Ammon's horn (tissue), 1 donor: ENCODE measurements at places on chromosomes 3 and 15.
A peak's percentile ranks its signal among the peaks of the same experiment; 100 is the strongest.

- DNase-seq = peak; percentile 49
Observed at GRCh38 chr3:126300761-126301481, 56.3 kb downstream of the KLF15 start.

DNA sequence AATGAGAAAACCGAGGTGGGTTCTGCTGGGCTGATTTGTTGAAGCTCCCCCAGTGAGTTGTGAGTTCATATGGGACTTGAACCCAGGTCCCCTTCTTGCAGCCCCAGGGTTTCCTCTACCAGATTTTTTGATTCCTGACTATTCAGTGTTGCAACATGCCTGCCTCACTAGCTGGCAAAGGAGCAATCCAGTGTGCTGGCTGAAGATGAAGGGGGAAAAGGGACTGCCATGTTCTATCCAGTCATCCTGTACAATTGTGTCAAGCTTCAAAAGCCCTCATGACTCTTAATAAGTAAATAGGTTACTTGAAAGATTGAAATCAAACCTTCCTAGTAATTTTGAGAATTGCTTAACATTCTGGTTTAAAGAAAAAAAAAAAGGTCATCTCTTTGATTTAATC lies 211.5 kb upstream of the TP63 start:
- no peak for DNase-seq

DNA sequence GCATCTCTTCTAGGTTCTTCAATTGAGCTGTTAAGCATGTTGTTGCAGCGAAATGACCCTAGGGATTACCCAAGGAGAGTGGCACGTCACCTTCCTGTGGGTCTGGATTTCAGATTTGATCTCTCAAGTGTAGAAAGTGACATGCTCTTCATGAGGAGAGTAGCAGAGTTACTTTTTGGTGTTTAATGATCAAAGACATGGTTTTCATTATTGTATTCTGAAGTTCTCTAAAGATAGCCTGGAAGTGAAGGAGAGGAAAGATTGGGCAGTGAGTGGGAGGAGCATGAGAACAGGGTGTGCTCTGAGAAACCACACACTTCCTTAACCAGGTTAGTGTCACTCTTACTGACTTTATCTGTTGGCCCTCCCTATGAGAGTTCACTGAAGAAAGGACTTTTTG lies 153.6 kb downstream of the AKAP13 start:
- DNase-seq = peak; percentile 49

- DNase-seq = no peak
Observed at GRCh38 chr3:116053017-116053416, 392.3 kb downstream of the LSAMP start.

DNA sequence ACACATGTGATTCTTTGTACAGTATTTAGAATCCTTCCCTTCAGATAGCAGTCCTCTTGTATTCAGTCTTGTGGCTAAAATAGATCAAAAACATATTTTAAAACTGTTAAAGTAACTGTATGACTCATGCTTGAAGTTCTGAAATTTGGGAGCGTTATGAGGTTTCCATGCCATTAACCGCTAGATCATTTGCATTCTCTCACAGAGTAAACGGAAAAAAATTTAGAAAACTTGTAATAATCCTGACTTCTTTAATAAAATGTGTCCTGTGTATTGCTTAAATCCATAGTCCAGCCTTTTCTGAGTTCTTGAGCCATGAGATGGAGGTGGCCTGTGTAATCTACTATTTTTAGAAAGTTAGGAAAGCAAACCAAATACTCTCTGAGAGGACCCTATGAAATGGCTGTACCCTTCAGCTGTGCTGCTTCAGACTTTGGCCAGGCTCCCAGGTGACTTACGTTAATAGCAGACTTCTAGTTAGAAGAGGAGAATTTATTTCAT lies 33.8 kb downstream of the MBNL1 start:
- no peak for DNase-seq

DNA sequence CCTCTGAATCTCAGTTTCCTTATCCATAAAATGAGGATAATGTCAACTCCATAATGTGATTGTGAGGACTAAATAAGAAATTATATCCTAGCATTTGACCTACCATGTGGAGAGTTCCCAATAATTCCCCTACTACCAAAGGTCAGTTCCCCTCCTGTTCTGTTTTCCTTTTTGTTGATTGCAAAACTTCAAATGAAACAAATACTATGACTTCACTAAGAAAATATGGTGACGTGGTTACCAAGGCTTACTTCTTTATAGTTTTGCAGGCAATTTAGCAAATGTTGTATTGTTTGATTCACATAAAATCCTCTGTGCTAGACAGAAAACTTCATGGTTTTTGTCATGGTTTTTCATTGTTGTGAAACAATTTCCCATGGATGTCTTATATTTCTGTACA lies 153.8 kb upstream of the RORA start:
- DNase-seq = no peak

- no peak for DNase-seq
Observed at GRCh38 chr3:39147711-39148434, 5.5 kb downstream of the CSRNP1 start.

GRCh38 chr3:27090275-27091041 lies 278.7 kb downstream of the NEK10 start:
- DNase-seq = no peak

- peak; percentile 87 for DNase-seq
Observed at GRCh38 chr3:42683875-42684598, 1.3 kb upstream of the KLHL40 start.

DNA sequence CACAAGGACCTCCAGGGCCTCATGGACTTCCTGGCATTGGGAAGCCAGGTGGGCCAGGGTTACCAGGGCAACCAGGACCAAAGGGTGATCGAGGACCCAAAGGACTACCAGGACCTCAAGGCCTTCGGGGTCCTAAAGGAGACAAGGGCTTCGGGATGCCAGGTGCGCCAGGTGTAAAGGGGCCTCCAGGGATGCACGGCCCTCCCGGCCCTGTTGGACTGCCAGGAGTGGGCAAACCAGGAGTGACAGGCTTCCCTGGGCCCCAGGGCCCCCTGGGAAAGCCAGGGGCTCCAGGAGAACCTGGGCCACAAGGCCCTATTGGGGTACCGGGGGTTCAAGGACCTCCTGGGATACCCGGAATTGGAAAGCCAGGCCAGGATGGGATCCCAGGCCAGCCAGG lies 23.2 kb upstream of the CMSS1 start:
- DNase-seq = no peak

DNA sequence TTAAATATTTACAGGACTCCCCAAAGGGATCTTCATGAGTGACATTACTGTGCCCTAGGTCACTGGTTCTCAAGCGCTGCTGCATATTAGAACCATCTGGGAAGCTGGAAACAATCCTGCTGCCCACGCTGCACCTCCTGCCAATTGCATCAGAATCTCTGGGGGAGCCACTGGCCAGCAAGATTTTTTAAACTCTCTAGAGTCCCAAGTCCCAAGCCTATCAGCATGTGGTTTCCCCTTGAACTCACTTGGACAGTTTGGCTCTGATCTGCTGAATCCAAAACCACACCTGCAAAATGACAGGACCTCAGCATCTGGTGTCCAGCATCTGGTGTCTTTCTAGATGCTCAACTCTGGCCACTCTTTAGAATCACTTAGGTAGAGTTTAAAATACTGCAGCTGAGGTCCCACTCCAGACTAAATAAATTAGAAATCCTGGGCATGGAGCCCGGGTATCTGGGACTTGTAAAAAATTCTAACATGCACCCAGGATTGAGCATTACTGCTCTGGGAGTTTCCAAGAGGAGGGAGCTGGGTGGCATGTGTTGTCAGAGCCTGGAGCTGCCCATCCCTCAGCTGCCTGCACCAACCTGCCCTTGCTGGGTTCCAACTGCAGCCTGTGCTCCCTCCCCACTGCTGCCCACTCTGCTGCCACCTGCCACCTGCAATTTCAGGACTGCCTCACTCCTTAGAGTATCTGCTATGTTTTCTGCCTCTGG lies 311.3 kb downstream of the SLC9A9 start:
- DNase-seq = no peak

GRCh38 chr15:96421178-96421601 lies 90.7 kb downstream of the NR2F2 start:
- no peak for DNase-seq

DNA sequence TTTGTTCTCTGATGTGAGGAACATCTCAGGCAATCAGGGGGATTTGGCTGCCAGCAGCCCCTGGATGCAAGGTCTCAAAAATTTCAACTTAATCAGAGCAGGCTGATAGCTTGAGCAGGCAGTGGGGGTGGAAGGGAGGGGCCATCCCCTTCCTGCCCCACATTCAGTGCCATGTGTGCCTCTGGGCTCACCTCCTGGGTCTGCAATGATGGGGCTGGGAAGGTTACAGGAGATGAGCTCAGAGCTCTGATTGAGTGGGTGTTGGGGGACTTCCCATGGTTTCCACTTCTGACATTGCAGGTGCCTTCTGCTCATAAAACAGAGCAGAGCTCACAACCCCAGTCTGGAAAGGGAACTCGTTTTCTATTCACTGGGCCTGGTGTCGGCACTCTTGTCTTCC lies 37.0 kb downstream of the PARP16 start:
- no peak for DNase-seq

DNA sequence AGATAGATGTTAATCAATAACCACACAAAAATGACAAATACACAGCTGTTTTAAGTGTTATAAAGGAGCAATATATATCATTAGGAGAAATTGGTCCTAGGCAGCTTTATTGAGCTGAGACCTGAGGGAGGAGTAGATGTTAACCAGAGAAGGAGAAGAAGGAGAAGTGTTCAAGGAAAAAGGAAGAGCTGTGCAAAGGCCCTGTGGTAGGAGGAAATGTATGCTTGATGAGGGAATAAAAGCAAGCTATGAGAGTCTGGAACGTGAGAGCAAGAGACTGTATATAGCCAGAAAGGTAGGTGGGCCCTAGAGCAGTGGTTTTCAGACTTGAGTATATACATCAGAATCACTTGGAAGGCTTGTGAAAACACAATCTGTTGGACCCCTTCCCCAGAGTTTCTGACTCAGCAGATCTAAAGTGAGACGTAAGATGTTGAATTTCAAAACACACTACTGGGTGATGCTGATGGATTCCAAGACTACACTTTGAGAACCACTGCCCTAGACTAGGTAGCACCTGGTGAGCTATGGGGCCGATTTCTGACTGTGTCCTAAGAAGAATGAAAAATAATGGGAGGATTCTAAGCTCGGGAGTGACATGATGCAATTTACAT lies 342.3 kb upstream of the ADAMTS9 start:
- DNase-seq = no peak

DNA sequence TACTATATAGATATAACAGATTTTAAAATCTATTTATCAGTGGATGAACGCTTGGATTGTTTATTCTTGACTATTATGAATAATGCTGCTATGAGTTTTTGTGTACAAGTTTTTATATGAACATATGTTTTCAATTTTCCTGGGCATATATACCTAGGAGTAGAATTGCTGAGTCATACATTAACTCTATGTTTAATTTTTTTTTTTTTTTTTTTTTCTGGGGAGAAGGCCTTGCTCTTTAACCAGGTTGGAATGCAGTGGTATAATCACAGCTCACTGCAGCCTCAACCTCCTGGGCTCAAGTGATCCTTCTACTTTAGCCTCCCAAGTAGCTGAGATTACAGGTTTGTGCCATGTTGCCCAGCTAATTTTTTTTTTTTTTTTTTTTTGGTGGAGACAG lies 9.1 kb downstream of the CIDEC start:
- DNase-seq = no peak

DNA sequence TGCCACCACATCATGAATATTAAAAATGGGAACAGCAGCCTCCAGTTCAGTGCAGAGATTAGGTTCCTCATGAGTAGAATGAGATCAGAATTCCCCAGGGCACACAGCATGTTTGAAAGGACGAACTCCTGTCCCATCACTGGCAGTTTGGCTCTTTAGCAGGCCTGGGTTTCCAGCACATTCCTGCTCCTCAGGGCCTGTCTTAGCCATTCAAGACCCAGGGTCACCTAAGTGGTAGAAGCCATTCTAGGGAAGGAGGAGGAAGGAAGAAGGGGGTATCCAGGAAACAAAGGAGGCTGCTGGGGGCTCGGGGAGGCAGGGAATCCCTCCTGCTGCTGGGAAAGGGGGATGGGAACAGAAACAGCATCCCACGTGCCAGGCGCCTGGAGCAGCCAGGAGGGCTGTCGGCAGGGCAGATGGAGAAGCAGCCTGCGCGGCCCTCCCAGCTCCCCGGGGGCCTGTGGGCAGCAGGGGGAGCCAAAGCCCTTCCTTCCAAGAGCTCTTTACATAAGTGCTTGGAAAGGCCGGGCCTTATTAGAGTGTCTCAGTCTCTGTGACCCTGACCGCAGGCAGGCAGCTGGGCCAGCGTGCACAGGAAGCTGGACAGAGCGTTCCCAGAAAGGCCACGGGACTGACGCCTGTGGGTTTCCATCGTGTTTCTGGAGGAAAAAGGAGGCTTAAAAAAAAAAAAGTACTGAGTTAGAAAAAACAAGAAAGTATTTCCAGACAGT lies 24.7 kb downstream of the LOXL1 start:
- peak; percentile 93 for DNase-seq

DNA sequence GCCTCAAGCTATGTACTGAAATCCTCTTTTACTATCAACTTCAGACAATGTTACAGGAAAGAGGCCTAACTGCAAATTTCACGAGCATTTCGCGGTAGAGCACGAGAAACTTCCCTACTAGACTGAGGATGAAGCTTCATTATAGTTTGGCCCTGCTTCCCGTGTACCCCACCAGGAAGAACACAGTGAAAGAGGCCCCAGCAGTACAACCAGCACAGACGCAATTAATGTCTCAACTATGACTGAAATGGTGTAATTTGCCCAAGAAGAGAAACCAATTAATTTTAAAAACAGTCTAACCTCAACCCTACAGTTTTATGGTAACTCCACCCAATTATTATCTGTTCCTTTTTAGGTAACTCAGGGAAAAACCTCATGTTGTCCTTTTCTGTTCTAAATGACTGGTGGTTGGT lies 12.1 kb downstream of the CHSY1 start:
- DNase-seq = no peak

GRCh38 chr3:15385901-15386653 lies 41.3 kb downstream of the METTL6 start:
- DNase-seq = no peak

- DNase-seq = no peak
Observed at GRCh38 chr15:52093539-52094510, 18.8 kb downstream of the BCL2L10 start.

- DNase-seq = peak; percentile 43
Observed at GRCh38 chr15:26537663-26538062, 235.2 kb downstream of the GABRB3 start.

GRCh38 chr3:133572158-133573053 lies 1.1 kb upstream of the CDV3 start:
- peak; percentile 37 for DNase-seq

DNA sequence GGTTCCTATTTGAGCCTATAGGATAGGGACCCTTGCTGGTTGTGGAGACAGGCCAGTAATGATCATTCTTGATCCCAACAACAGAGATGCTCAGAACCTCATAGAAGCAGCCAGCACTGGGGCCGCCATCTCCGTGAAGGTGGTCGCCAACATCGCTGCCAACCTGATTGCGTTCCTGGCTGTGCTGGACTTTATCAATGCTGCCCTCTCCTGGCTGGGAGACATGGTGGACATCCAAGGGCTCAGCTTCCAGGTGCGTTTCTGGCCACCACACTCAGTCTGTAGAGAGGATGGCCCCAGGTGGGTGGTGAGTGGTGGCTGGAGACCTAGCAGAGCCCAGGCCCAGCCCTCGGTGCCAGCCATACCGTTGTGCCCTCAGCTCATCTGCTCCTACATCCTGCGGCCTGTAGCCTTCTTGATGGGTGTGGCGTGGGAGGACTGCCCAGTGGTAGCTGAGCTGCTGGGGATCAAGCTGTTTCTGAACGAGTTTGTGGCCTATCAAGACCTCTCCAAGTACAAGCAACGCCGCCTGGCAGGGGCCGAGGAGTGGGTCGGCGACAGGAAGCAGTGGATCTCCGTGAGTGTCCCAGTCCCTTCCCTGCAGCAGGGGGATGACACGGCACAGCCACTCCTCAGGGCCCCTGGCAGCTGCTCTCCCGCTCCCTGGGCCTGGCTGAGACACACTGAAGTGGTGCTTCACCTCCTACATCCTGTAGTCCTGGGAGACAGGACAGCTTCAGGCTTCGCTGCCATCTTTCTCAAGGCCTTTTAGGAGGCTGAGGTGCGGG lies 46.5 kb upstream of the PDE8A start:
- no peak for DNase-seq
